Frontal cortex (tissue), 4 donors: ENCODE measurements at places on chromosomes 16 and 17. TPM values are rescaled to one million over a fixed set of nuclear protein-coding genes. Genes with fewer than 3 reads are reported as not detected.

DNA sequence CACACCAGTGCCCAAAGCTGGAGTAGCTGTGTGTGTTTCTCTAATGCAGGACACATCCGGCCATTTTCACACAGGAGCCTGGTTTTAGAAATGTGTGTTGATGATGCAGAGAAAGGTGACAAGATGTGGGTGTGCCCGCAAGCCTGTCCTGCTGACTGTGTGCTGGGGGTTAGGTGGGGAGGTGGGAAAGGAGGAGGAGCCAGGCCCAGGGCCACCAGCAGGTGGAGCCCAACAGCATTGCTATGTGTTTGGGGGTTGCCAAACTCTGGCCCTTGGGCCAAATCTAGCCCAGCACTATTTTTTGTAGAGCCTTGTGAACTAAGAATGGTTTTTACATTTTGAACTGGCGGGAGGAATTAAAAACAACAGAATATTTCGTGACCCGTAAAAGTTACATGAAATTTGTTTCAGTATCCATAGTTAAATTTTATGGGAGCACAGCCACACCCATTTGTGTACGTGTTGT, 61.7 kb upstream of the LGALS9 start:
- DNase-seq: no peak

DNA sequence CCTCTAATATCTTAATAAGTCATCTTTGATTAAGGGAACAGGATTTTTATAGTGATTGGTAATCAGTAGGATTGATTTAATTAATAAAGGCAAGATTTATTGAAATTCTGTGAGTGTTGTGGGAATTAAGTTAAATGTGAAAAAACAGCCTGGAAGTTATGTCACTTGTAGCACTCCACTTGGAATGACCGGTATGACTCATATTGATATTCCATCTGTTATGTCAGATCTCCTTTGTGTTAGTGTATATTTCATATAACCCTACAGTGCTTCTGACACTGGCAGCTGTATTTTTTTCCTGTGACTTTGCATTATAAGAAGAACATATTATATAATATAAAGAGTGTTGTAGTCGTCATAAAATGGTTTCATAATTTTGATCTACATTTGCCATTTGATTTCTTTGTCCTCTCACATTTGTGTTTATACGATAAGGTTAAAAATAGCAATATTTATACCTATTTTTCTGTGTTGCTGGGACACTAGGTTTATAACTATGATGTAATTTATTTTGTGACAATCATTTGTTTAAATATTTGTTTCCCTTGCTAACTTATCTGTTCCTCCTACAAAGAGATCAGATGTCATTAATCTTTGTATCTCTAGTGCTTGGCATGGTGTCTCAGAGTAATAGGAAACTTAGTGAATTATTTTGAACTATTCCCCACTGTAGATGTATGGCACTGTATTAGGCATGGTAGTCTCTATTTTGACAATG, 249.0 kb downstream of the BCAS3 start:
- DNase-seq: no peak

DNA sequence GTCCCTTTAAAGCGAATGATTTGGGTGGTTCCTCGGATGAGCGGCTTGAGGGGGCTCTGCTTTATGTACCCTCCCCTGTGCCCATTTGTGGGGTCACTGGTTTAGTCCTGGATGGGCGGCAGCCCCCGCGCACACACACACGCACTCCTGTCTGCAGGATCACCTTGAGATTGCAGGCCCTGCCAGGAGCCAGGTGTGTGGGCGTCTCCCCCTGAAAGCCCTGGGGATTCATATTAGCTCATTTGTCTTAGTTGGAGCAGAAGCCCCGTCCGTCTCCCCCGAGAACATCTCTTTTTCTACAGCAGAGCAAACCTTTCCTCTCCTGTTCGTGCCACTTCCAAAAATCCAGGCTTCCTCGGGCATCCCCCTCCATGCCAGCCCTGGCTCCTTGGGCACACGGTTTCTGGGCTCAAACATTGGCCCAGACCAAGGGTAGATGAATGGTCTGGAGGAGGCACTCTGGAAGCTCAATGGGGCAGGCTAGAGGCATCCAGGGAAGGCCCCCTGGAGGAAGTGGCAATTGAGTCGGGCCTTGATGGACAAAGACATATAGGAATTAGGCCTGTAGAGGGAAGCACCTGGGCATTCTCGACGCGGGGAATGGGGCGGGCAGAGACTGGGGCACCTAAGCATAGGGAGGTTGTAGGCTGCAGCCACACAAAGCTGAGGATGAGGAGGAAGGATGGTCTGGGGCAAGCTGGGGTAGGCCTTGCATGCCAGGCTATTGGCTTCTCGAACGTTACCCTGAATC, 218.5 kb upstream of the GSE1 start:
- DNase-seq: no peak

GRCh38 chr16:48194828-48195556, 39.2 kb upstream of the ABCC12 start:
- no peak for DNase-seq

- DNase-seq: no peak
These were observed 11.5 kb upstream of the FOXF1 start for GRCh38 chr16:86498671-86499439.

Gene OR1E2
- not detected for total RNA-seq

Gene VASN
- 1.6 TPM for total RNA-seq

Gene MT3
- total RNA-seq: 7.3 TPM

GRCh38 chr17:51155416-51155815, 2.1 kb downstream of the NME1 start:
- no peak for DNase-seq

- DNase-seq: no peak
These were observed 17.4 kb upstream of the OR1F1 start for GRCh38 chr16:3170440-3171180.

Gene WNT3
- total RNA-seq: 6.1 TPM

Gene KRTAP9-4
- not detected for total RNA-seq

Gene TP53TG3B
- not detected for total RNA-seq

Gene NPIPB13
- total RNA-seq: 1.2 TPM

DNA sequence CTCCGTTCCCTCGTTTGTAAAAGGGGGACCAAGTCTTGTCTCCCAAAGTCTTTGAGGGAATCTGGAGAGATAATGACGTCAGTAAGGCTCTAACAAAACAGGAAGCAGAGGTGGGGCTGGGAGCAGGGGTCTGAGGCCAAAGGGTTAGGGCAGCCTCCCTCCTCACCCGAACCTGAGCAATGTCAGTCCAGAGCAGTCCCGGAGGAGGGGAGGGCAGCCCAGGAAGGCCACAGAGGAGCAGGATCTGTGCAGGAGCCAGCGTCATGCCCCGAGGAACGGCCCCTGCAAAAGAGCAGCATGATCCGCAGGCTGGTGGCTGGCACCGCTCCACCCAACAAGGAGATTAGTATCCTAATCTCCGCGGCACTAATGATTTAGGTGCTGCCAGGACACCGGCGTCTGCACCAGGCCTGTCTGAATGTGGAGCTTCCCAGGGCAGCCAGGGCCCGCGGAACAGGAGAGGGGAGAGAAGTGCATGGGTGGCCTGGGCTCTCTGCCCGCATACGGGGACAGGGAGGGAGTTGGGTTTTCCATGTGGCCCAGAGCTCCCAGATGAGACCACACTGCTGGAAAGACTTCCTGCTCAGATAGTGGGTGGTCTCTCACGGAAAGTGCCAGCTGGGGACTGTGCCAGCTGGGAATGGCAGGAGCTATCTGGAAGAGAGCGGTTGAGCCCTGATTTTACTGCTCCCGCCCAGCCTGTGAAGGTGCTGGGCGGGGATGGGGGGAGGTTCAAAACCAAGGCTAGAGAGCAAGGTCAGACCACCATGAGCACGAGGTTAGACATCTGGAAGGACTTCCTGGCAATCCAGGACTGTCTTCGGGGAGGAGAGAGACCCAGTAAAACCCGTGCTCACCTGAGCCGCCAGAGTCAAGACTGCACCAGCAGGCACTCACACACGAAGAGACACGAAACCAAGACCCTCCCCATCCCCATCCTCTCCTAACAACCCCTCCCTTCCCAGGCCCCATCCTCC, 11.0 kb upstream of the KRT17 start:
- no peak for DNase-seq

Gene ADAD2
- not detected for total RNA-seq

DNA sequence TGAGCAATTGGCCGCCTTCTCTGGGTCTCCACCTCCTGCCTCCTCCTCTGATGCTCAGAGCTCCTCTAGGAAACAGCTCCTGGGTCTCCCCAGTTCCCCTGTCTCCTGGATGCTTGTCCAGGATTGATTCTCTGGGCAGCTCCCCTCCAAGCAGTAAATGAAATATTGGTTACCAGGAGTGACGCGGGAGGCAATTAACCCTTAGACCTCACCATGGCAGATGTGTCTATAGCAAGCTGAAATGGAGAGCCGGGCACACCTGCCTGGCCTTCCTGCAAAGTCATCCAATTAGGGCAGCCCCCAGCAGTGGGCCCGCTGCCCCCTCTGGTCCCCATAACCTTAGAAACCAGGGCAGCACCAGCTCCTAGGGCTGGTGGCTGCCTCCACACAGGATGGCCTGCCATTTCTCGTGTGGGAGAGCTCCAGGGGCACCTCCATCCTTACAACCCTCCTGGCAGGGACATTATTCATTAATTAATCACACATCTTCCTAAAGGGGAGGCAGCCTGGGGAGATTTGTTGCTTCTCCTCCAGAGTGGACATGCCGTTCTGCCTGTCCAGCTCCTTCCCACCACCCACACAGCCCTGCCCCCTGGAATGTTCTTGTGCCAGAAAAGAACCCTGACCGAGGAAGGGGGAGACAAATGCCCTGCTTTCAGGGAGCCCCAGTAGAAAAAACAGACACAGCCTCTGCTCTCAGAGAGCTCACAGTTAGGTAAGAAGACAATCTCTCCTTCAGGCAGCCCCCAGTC, 8.3 kb upstream of the KIF18B start:
- DNase-seq: no peak

Gene MPV17L
- 13.9 TPM for total RNA-seq

Gene NATD1
- 1.6 TPM for total RNA-seq

Gene RNU2-1
- total RNA-seq: not detected

- peak; percentile 90 for DNase-seq
These were observed at the start of gene VAMP2 for GRCh38 chr17:8162233-8162996. TSS of gene VAMP2 (minus strand) at chr17:8162948. CDS start at chr17:8162879, 69 bp downstream.

GRCh38 chr17:32769846-32770245, 107.1 kb downstream of the MYO1D start:
- no peak for DNase-seq

- no peak for DNase-seq
These were observed 112.7 kb downstream of the BRIP1 start for GRCh38 chr17:61750656-61751055.

DNA sequence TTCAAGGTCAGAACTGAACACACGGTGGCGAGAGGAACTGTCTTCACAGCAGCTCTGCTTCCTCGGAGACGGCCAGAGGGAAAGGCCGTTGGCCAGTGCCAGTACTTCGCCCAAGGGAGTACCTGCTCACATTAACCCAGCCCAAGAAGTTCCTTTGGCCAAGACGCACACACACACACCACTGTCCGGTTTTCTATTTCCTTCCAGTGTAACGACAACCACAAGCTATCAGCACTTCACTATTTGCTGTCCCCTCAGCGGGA, 744 bp upstream of the GGNBP2 start:
- DNase-seq: peak; percentile 36

GRCh38 chr16:89534252-89534756, 26.1 kb downstream of the SPG7 start:
- DNase-seq: peak; percentile 48

DNA sequence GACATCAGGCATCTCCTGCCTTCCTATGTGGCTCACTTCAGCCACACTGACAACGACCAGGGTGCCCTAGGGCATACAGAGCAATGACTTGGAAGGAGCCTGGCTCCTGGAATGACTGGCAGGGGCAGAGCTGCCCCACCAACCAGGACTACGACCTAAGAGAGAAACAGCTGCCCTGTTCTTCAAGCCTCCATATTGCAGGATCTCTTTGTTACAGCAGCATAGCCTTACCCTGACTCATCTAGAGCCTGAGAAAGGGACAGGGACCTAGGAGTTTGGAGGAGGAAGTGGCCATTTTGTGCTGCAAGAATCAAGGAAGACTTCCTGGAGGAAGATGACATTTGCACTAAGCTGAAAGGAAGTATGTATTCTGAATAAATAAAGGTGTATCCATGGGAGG, 49.6 kb downstream of the GSG1L start:
- no peak for DNase-seq

DNA sequence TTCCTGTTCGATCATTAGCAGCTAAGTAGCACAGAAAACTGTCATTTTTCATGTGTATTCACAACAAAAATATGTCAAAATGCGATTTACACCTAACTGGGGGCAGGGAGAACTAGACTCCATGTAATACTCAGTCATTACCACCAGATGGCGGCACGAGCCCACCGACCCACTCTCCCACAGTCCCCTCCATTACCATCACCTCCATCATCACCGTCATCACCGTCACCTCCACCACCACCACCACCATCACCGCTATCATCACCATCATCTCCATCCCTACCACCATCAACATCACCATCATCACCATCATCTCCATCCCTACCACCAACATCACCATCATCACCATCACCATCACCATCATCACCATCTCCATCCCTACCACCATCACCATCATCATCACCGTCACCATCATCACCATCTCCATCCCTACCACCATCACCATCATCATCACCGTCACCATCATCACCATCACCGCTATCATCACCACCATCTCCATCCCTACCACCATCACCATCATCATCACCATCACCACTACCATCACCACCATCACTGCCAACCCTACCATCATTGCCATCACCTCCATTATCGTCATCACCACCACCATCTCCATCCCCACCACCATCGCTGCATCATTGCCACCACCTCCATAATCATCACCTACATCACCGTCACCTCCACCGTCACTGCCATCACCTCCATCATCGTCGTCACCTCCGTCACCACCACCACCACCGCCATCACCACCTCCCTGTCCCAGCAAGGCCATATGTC, 14.4 kb downstream of the NDUFAF8 start:
- peak; percentile 74 for DNase-seq

DNA sequence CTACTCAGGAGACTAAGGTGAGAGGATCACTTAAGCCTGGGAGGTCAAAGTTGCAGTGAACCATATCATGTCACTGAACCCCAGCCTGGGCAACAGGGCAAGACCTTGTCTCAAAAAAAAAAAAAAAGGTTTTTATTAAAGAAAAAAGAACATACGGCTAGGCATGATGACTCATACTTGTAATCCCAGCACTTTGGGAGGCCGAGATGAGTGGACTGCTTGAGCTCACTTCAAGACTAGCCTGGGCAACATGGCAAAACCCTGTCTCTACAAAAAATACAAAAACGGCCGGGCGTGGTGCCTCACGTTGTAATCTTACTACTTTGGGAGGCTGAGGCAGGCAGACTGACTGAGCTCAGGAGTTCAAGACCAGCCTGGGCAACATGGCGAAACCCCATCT, 38.4 kb downstream of the RANBP10 start:
- DNase-seq: no peak

GRCh38 chr17:62380253-62380652, at the start of gene EFCAB3:
TSS of gene EFCAB3 (plus strand) at chr17:62380553. CDS start at chr17:62382980, 2,427 bp downstream.
- DNase-seq: no peak

Gene INCA1
- total RNA-seq: not detected

- DNase-seq: peak; percentile 89
These were observed at the start of gene GABARAPL2 for GRCh38 chr16:75566040-75566757. TSS of gene GABARAPL2 (plus strand) at chr16:75566379. CDS start at chr16:75566487, 108 bp downstream.
